NCI-H187 (cell line): ENCODE measurements at places on chromosomes 2 and 18.
A peak's percentile ranks its signal among the peaks of the same experiment; 100 is the strongest.

DNA sequence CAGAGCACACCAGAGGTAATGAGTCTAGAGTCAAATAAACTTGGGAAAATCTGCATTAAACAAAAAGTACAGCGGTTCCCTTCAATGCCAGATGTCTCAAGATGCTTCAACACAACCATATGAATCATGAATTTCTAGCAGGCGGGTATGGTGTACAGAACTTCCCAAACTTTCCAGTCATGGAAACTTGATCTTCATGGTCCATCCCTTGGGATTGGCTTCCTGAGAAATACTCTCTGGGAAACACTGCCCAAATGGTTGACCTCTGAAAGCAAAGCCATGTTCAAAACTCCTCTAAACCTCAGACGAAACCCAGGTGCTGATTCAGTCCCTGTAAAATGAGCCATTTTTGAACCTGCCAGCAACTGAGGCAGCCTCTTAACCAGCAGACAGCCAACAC, 16.4 kb upstream of the TMEM247 start:
- DNase-seq: no peak

DNA sequence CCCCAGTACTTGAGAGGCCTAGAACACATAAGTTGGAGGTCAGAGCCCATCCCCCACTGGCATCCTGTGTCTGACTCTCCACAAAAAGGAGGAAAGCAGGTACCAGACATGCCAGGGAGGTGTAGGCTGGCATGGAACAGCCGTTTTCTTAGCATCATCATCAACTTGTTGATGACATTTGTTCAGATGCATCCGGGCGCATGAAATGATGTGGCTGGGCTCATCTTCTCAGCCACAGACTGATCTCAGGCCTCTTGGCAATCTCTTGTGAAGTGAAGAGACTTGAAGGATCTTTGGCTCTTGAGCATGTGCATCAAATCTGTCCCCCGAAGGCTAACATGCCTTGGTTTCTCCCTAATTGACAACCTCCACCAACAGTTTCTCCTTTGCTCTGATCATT, 243.3 kb downstream of the TSN start:
- no peak for DNase-seq

GRCh38 chr18:24656551-24657443, 196.4 kb downstream of the HRH4 start:
- DNase-seq: no peak

DNA sequence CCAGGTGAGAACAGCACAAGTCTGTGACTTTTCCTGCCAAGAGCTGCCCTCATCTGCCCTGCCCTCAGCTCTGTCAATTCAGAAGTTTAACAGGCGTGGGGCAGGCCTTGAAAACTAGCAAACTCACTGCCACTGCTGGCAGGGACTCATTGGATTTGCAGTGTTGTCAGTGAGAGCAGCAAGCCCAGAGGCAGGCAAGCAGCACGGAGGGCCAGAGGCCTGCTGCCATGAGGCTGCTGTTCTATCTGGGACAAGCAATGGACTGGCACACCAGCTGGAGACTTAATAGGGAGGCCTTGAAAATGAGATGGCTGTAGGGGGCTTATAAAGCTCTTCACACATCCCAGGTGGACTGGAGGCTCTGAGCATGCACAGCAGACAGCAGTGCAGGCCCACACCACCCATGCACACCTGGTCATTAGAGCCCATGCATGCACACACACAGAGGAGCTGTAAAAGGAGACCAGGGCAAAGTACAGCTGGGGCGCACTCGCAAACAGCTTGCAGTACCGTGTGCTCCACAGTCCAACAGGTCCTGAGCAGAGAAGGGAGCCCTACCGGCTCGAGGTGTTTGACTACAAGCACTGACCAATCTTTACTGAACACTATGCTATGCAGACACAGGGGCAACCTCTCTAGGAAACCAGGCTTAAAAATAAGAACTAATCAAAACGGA, 28.7 kb downstream of the MGAT4A start:
- no peak for DNase-seq

DNA sequence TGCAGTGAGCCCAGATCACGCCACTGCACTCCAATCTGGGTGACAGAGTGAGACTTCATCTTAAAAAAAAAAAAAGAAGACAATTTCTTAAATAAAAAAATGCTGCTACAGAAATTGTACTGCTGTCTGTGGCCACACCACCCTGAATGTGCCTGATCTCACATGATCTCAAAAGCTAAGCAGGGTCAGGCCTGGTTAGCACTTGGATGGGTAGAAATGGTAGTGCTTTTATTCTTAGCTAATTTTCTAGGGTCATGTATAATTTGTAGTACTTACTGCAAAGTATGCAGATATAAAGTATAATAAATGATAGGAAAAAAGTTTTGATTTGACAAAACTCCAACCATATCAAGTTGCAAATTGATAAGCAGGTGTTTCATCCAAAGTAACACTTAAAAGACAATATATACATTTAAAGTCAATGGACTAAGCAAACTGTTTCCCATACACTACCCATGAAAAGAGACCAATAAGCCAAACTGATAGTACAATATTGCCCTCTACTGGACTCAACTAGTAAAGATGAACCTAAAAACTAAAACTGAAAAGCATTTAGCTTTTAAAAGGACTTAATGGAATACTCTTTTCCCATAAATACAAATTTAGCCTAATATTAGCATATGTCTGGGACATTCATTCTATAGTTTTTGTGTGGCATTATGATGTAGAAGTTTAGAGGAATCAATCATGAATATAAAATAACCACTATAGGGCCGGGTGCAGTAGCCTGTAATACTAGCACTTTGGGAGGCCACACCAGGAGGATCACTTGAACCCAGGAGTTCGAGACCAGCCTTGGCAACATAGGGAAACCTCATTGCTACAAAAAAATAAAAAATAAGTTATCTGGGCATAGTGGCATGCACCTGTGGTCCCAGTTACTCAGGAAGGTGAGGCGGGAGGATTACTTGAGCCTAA, 18.6 kb upstream of the PEX13 start:
- DNase-seq: peak; percentile 23

- DNase-seq: no peak
These were observed 180.3 kb upstream of the ETAA1 start for GRCh38 chr2:67216881-67217280.

GRCh38 chr2:197207106-197207505, 103.5 kb downstream of the ANKRD44 start:
- no peak for DNase-seq

DNA sequence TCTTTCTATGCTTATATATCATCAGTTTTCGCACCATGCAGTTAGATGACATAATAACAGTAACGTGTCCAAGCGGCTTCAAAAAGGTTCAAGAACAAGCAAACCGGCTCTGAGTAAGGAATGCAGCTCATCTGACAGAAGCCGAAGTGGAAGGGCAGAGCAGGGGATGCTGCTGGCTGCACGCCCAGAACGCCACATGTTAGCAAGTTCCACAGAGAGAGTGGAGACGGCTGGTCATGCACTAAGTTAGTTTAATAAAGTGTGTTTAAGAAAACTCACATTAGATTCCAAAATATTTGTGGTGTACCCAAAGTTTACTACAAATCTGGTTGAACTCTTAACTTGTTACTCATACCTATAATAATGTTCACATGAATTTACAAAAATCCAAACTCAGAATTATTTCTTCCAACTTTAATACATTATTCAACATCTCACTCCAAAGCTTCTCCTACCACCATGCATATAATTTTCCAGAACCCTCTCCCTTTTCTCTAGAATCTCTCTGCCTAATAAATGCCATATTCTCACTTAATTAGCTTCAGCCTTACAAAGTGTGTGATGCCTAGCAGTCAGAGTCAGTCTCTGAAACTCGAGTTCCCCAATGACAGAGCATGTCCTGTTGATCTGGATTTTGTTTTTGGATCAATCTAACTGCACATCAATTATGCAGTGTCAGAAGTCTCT, 170.0 kb downstream of the DNAH7 start:
- DNase-seq: no peak

DNA sequence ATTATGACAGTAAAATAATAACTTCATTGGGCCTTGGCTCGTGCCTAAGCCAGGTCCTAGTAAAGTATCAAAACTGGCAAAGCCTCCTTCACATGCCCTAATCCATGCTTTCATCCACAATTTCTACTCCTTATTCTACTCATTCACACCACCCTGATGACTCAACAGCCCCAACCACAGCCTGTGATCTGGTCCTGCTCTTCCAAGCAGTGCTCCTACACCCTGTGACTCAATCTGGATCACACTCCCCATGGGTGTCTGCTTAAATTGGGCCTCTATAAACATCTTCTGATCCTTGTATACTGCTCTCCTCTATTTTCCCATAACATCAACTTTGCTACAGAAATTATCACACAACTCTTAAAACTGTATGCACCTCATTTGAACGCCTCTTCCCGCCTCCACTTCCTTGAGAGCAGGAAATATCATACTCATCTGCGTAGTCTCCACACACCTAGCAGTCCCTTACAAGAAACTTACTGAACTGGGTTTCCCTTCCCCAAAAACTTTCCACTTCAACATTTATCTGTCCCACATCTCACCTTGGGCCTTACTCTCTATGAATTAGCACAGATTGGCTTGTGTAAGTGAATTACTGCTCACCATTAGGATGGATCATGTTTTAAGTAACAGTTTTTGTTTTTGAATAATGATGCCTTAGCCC, 15.9 kb downstream of the GTF3C3 start:
- DNase-seq: no peak

DNA sequence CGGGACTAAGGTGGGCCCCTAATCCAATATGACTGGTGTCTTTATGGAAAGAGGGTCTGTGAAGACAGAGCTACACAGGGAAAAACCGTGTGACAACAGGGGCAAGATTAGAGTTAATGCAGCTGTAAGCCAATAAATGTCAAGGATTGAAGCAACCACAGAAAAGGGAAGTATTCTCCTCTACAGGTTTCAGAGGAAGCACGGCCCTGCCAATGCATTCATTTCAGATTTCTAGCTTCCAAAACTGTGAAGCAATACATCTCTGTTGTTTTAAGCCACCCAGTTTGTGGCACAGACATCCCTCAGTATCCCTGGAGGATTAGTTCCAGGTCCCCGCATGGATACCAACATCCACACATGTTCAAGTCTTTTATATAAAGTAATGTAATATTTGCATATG, 48.8 kb downstream of the SPP2 start:
- no peak for DNase-seq

GRCh38 chr18:27713037-27713737, 463.7 kb downstream of the CDH2 start:
- no peak for DNase-seq

DNA sequence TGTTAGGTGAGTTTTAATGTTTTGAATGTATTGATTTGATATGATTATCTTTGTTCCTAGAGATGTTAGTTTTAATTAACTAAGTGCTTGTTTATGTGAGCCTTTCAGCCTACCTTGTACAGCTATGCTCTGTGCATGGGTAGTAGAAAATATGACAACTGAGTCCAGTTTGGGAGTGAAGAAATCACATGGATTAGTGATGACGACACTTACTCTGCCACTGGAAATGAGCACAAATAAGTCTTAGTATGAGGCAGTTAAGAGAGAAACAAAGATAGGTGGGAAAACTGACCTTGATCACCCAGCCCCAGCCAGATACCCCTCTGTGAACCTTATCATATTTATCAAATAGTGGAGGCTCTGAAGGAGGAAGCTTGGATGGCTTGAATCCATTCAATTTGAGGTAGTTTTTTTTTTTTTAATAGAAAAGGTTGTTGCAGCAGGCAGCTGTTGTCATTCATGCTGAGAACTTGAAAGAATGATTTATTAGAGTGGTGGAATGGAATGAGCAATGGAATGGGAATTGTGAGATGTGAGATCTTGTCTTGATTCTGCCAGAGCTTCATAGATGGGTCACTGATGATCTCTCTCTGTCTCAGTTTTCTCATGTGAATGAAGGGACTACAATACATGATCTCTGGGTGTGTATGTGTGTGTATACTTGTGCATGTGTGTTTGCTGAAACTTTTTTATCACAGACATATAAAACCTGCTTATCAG, 96.4 kb downstream of the MAP3K20 start:
- no peak for DNase-seq

- no peak for DNase-seq
These were observed 60.9 kb downstream of the LOXHD1 start for GRCh38 chr18:46596119-46596518.

- DNase-seq: no peak
These were observed 1.6 kb downstream of the KCNE4 start for GRCh38 chr2:223053484-223054192.

DNA sequence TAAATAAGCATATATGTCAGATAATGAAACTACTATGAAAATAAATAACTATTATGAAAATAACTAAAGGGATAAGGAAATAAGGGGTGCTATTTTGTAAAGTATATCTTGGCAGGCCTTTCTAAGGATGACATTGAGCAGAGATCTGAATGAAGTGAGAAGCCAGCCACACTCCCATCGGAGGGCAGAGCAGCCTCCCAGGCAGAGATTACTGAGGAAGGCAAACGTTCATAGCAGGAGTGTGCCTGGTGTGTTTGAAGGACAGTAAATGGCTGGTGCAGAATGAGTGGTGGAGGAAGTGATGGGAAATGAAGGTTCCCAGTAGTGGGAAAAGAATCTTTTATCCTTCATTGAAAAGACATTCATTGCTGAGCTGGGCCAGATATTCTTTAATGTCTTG, 62.5 kb downstream of the SPHKAP start:
- no peak for DNase-seq

GRCh38 chr18:38887671-38888020, 1322.0 kb upstream of the CELF4 start:
- no peak for DNase-seq

GRCh38 chr2:198117406-198118041, 313.1 kb downstream of the PLCL1 start:
- no peak for DNase-seq

DNA sequence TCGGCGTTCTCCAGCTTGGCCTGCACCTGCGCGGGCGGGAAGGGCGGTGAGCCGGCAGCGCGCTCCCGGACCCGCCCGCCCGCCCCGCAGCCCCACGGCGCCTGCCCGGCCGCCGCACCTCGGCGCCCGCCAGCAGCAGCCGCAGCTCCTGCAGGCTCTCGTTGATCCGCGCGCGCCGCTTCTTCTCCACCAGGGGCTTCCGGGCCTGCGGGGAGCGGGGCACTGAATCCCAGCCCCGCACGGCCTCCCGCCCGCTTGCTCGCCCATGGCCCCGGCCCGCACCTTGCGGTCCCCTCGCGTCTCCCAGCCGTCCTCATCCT, 335 bp downstream of the HES6 start:
- DNase-seq: no peak

DNA sequence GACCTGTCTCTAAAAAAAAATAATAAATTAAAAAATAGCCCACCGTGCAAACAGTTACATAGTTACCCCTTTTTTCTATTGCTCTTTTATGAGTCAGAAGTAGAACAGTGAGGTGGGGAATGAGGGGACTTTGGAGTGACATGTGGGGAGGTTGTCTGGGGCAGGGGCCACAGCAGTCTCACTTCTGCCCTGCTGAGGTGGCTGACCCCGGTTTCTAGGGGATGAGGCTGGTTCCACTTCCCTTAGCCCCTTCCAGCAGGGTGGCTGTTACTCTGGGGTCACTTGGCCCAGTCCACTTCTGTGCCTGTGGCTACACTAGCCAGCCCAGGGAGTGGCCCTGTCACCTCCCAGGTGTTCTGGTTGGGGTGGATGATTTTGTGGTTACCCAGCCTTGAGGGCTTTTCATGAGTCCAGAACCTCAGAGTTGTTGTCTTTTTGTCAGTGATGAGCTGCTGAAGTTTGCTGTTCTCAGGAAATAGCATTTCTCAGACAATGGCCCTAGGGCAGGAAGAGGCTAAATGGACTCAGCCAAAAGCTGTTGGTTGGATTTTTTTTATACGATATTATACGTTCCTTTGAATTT, 28.0 kb upstream of the SCLY start:
- no peak for DNase-seq

GRCh38 chr18:12516049-12516630, 108.4 kb downstream of the PRELID3A start:
- no peak for DNase-seq
